NCI-H774 (cell line): ENCODE measurements at places on chromosomes 3 and 15.
A peak's percentile ranks its signal among the peaks of the same experiment; 100 is the strongest.

DNA sequence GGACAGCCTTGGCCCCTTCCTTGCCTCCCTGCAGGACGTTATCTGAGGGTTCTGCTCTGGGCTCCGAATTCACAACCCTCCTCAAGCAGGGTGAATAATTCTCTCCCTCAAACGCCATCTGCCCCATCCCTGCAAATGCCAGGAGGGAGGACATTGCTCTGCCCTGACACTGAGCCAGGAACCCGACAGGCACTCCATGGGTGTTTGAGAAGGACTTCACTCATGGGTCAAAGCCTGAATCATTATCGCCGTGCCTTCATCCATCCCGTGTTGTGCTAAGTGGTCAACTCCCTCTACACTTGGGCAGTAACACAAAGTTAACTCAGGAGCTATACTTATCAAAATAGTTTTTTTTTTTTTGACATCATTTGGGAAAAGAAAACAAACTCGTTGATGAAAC is 261.8 kb upstream of the IGF1R start:
- DNase-seq: no peak

DNA sequence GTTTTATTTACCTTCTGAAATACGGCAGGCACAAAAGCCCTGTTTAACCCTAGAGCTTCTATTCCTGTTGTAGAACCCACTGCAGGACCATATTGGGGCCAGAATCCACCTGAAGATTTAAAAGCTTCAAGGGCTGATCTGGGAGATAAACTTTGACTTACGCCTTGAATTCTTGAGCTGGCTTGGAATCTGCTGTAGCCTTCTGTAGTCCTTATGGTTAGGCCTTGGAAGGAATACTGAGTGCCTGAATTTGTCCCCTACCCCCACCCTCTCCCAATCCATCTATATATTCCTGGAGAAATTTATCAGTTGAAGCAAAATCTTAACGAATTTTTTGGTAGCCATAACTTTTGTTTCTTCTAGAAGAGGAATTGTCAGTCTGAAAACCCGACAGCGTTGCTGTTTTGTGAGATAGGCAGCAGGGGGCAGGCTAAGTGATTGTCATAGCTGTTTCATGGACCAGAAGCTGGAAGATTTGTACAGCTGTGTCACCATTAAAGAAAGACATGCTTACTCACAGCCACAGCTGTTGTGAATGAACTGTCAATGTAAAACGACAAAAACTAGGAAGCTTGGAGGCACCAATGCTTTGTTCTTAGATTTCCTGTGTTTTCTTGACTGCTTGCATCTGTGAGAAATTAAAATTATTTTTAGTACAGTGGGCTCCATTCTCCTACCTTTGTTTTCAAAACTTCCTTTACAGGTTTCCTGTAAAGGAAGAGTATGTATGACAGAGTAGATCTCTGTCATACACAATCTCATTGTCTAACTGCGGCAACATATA is 12.8 kb downstream of the LXN start:
- DNase-seq: peak; percentile 57

- DNase-seq: no peak
Observed at GRCh38 chr3:184531626-184532280, 29.8 kb upstream of the EPHB3 start.

GRCh38 chr15:52551762-52552161 is 17.1 kb downstream of the ARPP19 start:
- DNase-seq: no peak

DNA sequence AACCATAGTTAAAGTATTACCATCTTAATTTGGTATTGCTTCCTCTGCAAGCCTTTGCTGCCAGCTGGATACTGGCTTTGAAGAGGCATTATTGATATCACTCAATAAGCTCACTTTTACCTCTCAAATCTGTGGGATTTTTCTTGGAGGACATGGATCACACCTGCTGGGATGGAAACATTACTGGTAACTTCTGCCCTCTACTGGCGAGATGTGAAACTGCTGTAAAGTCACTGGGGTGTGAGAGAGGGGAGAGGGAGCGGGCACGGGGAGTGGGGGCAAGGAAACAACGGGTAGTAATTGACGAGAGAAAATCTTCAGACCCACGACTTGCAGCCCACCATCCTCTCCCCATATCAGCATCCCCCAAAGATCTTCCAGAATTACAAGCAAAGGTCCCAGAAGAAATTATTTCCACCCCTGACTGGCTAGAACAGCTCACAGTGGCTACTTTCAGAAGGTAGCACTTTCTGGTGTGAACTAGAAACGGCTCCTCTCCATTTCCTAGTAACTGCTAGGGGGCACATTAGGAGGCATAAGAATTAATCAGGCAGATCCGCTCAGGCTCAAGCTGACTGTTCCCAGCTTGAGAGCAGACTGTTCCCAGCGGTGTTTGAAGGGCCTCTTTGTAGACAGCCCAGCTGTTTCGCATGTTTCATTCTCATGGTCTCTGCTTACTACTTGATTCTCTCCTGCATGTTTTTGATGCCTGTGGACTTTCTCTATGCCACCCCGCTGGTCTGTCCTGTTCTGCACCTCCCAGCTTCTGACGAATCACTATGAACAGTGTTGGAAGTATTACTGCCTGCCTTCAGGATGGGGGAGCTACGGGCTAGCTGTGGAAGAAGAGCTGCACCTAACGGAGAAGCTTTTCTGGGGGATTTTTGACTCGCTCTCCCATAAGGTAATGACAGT is 230.4 kb upstream of the CHRM5 start:
- peak; percentile 15 for DNase-seq

GRCh38 chr3:816605-817004 is 276.2 kb upstream of the CNTN6 start:
- DNase-seq: no peak

GRCh38 chr3:57673156-57673555 is 19.7 kb downstream of the DENND6A start:
- DNase-seq: no peak

GRCh38 chr3:164351131-164351530 is 727.2 kb downstream of the SI start:
- DNase-seq: no peak

- no peak for DNase-seq
Observed at GRCh38 chr3:36428445-36428844, 48.1 kb downstream of the STAC start.

GRCh38 chr15:68001811-68002210 is 52.3 kb upstream of the PIAS1 start:
- no peak for DNase-seq

DNA sequence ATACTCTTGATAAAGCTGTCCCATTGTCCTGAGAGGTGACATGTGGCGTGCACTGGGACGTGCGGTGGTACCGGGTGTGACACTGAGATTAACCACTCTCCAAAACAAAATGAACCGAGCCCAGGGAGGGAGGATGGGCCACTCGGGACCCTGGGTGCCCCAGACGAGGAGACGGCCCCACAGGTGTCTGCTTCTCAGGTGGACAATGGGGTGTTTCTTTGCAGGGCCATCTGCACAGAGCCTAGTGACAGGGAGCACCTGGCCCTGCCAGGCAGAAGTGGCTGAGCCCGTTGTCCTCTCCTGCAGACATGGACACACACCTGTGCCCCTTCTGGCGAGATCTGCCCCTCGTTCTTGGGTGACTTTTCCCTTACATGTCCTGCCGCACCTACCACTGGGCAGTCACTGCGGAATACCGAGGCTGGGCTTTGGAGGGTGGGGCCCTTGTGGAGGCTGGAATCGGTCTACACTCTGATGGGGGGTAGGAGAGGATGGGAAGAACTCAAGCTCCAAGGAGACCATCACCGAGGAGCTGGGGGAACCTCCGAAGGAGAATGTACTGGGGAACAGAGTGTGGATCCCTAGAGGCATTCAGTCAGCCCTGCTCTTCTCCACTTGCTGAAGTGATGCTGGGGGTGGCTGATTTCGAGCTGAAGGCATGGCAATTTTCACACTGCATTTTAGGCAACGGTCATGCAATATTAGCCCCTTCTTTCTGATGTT is 153.5 kb downstream of the ATP10A start:
- no peak for DNase-seq

GRCh38 chr15:26702381-26702780 is 70.5 kb downstream of the GABRB3 start:
- no peak for DNase-seq

DNA sequence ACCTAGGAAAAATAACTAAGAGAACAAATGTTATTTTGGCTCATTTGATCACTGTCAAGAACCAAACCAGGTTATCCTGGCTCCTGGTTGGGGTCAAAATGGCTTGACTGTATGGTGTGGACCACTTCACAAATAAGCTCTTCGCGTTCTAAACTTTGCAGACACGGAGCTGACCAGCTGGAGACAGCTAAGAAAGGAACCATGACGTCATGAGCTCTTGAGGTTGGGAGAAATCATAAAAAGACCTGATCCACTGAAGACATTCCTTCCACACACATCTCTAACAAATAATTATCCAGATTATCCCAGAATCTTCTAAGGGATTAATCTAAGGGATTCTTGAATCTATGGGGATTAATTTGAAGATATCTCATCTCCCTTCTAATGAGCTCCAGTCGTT is 321.5 kb upstream of the IGF1R start:
- DNase-seq: no peak

DNA sequence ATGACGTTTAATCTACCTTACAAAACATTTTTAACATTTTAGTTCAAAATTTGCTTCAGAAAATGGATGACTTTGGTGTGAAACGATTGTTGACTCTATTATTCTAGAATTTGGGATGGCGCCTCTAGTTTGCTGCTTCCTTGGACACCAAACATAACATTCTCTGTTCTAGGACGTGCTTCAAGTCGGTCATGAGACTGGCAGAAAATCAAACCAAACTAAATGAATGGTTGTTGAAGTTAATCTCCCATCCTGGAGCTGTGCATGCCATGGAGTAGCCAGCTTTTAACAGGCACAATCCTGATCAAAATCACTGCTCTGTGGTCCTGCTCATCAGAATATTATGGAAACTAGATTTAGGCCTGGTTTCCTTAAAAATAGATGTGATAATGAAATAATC is 9.6 kb upstream of the LRRFIP2 start:
- DNase-seq: no peak

DNA sequence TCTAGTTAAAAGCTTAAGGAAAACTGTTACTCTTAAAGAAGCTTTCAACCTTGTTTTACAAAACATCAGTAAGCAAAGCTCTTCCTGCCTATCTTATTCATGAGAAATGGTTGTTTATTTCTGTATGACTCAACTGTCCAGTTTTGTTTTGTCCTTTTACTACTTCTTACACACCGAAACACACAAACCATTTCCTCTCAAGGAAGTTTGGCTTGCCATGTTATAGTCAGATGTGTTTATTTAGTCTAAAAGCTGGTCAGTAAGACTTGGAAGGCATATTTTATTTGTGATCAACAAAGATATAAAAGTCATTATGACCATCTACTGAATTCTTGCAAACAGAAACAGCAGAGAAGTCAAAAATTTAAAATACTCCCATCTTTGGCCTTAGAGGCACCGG is 53.2 kb upstream of the RBSN start:
- no peak for DNase-seq

- no peak for DNase-seq
Observed at GRCh38 chr15:25694823-25695312, 168.3 kb downstream of the ATP10A start.

- no peak for DNase-seq
Observed at GRCh38 chr3:67018105-67018788, 20.1 kb downstream of the KBTBD8 start.

DNA sequence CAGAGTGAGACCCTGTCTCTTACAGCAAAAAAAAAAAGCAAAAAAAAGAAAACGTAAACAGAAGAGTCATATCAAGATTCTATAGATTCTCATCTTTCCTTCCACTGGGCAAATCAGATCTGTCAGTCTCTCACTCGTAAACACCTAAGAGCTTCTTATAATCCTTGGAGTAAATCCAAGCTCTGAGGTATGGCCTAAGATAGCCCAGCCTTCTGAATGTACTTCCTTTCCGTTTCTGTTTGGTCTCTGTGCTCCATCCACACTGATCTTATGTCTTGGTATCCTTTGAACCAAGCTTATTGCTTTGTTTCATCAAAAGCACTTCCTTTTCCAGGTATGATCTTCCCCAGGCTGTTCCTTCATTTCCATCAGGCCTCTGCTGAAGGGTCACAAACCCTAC is 137.8 kb downstream of the CADPS start:
- no peak for DNase-seq

DNA sequence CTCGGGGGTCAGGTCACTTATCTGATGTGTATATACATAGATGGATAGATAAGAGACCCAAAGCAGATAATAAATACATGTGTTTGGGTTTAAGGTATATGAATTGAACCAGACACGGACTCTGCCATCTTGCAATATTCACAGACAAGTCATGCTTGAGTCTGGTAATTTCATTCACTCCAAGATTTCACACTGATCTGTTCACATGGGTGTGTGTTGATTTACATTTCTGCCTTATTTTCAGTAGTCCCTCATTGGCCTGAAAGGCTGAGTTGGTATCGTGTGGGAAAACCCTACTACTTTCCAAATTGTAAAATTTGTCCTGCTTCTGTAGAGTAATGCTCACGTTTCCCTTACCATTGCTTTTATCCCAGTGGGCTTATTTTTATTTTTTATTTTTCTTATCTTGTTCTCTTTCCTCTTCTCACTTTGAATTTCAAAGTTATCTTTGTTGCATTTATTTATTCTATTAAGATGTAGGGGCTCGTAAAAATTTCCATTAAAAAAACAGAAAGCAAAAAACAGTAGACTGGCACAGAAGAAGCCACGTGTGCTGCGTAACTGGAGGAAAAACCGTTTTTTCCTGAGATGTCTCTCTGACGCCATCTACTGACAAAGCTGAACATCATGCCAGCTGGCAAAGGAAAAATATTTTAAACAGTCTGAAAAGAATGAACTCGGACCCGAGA is 10.8 kb upstream of the MFSD1 start:
- DNase-seq: peak; percentile 74

GRCh38 chr3:184583578-184584451 is 22.2 kb downstream of the EPHB3 start:
- DNase-seq: no peak

DNA sequence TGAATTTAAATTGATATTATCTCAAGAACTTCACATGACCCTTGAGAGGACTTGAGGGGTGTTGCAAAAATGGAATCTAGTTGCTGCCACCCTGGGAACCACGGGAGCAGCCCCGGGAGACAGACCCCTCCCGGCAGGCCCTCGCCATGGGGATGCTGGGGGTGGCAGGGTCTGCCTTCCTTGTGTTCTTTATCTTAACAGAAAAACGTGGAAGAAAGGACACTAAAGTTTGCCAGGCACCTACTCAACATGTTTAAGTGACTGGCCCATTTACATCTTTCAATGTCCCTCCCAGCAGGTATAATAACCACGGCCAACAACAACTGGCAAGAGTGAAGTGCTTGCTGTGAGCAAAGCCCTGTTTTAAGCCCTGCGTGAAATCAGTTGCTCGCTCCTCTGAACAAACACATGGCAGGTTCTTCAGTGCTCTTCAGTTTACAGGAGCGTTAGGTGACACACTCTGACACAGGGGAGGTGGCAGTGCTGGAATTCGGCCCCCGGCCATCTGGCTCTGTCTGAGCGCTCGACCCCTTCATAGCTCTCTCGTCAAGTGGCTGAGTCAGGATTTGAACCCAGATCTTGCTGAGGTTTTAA is 112.5 kb downstream of the ASB7 start:
- no peak for DNase-seq
